HS-27A (cell line): ENCODE measurements at places on chromosomes 5 and 9.

DNA sequence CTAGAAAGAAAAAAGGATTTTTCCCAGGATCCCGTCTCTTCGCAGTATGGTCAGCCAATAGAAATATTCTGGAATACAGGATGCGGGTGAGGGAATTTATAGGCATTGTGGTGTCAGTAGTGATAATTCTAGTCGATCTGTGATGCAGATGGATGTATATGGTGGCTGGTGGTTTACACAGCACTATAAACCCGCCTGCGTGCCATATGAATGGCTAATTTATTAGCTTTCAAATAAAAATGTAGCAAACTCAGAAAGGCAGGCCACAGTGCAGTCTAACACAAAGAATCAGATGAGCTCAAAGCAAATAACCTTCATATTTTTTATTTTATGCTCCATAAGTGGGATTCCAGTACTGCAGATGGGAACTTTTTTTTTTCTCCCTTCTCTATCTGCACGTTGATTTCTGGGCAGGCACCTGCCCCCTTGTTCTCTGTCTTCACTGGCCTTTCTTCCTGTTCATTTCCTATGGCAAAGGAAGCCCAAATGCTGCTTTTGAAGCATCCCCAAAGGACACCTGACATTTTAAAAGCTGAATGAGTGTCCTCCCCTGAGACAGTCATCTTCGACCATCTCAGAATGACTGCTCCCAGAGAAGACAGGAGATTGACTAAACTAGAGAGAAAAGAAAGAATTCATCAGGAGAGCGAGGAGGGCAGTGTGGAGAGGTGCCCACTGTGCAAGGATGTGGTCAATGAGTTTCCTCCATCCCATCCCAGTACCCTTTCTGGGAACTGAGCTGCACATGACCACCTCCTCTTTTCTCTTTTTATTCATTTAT is 52.1 kb downstream of the SEMA6A start:
- no peak for DNase-seq

DNA sequence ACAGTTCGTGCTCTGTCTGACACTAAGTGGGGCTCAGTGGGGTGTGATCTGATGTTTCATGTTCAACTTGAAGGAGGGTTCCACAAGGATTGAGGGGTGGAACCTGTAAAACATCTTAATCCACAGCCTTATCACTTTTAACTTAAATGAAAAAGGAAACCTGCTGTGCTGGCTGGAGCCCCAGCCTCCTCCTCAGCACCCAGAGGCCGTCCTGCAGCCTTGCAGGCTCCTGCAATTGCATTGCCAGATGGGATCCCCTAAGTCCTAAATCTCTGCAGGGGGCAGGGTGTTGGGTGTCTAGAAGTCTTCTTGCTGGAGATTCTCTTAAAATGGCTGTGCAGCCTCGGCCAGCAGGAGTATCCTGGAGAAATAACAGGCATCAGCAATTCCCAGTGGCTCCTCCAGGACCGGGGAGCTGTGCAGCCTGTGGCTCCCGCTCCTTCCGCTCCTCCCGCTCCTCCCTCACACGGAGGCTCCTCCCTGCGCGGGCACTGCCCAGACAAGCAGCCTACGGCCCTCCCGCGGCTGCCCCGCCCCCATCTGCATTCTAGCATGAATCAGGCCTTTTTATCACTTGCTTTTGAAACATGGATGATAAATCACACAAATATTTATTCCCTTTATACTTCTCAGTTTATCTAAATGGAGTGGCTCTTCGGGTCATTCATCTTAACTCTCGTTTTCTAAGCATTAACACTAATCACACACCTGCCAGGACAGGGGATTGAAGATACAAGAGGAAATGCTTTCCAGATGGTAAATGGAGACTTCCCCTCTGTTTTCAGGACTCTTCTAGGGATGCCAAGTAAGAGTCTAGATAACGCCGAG is 131.0 kb downstream of the ADAMTS16 start:
- DNase-seq = peak; percentile 84

- DNase-seq = no peak
Measured at GRCh38 chr9:95003689-95004410, 277.4 kb downstream of the AOPEP start.

DNA sequence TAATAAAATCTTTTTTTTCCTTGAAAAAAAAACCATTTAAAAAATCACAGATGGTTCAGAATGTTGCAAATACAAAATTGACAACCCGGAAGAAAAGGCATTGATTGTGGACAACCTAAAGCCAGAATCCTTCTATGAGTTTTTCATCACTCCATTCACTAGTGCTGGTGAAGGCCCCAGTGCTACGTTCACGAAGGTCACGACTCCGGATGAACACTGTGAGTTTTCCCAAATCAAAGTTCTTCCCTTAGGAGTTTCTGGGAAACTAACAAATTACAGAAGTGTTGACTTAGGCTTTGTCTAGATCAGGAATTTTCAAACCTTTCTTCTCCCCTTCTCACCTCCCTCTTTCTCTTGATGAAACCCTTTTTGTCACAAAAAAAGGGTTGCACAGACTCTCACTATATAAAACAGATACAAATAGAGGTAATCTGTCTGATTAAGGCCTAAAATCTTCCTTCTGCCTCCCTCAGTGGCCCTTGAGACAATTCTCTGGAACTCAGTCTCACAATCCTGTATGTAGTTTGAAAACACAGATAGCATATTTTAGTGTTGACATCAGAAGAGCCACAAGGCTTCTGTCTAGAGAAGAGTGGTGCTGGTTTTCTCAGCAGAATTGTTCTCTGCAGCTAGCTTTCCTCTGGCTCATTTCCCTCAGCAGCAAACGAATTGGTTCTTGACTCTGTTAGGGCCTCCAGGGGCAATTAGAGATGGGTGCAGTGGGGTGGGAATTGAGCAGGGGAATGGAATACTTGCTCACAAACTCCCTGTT is 79.5 kb downstream of the OSMR start:
- peak; percentile 20 for DNase-seq

- no peak for DNase-seq
Measured at GRCh38 chr9:108259917-108260675, 595.7 kb downstream of the ACTL7B start.

GRCh38 chr5:3376611-3377010 is 219.0 kb upstream of the IRX1 start:
- no peak for DNase-seq

- no peak for DNase-seq
Measured at GRCh38 chr9:133735415-133735775, 2.8 kb downstream of the SARDH start.

DNA sequence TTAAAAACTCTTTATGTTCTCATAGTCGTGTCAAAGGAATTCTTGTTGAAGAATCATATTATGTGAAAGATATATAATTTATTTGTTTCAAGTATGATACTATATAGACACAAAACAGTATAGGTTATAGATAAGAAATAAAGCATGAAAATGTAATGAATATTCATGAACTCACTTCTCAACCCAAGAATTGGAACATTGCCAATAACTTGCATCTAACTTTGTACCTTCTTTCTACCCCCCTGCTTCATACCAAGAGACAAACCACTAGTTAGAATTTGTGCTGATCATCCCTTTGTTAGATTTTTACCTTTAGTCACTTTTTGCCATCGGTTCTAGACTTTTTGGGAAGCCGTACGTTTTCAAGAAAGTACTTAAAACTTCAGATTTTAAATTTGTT is 32.6 kb downstream of the HSD17B4 start:
- DNase-seq = no peak

DNA sequence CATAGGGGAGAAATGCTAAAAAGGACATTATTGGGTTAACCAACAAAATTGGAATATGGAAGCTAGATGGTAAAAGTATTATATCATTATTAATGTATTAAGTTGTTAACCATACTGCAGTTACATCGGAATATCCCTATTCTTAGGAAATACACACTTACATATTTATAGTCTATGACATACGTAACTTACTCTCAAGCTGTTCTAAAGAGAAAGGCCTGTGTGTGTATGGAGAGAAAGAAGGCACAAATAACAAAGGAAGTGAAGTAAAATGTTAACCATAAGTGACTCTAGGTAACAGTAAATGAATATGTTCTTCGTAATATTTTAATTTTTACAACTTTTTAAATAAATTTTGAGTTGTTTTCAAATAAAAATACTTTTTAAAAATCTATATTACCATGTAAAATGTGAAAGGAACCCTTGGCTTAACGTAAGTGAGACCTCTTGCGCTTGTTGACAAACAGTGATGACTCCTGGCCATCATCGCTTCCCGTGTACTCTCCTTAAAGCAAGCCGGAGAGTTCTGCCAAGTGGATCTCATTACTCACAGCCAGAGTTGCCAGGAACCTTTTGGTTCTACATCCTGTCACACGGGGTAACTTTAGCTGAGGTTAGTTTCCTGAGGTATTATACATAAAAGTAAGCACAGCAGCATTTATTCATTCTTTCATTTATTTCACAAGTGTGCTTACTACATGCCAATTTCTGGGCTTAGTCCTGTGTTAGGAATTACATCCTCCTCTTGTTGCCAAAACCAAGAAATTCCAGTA is 165.4 kb downstream of the EPB41L4A start:
- no peak for DNase-seq

DNA sequence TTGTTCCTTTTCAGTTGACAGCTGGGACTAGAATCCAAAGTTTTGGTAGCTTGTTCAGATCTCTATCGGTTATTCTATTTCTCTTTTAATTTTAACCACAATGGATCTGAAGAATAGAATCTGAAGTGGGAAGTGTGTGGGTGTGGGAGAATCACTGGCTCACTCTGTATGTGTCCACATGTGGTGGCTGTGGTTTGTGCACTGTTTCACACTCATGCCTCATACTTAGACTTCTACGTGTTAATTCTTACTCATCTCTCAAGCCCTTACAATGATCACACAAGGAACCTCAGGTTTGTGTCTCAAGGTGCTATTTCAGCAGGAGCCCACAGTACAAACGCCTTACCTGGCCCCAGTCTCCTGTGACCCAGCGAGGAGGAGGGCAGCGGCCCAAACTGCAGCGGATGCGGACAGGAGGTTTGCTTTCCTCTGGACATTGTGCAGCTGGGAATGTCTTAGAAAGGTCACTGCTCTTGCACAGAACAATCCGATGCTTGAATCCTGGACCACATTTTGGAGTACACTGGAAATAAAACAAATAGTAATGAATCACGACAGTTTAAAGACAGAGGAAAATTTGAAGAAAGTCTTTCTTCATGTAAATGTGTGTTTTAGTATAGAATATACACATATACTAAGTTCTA is 309.1 kb downstream of the ADAMTS6 start:
- no peak for DNase-seq

- no peak for DNase-seq
Measured at GRCh38 chr9:98326459-98327248, 71.2 kb upstream of the TBC1D2 start.

DNA sequence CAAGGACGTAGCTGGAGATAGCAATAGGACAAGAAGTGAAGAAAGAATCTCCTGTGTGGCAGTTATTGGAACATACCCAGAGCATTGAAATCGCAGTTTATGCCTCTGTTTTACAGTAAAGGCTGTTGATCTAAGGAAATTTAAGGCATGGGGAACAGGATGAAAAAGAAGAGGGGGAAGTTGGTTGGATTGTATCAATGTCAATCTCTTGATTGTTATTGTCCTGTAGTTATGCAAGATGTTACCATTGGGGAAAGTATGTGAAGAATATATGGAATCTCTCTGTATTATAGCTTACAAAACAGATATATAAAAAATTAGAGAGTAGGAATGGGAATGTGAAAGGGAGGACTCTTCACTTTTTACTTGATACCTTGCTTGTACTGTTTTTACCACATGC is 195.6 kb upstream of the NREP start:
- no peak for DNase-seq

DNA sequence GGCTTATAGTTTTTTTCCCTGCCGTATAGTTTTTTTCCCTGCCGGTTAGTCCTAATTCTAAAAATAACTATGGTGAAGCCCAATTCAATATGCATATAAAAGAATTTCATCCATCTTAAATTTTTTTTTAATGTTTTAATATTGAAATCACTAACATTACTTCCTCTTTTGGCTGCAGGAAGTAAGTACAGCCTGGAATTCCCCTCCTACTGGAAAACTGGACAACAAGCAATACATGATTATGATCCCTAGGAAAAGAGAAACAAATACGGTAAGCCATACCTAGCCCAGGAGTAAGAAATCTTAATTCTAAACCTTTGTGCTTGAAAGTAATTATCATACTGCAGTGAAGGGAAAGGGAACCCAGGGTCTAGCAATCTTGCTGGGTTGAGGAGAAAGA is 119.0 kb downstream of the NR3C1 start:
- DNase-seq = no peak

GRCh38 chr9:38352530-38353328 is 39.8 kb upstream of the ALDH1B1 start:
- DNase-seq = no peak
